AG08396 (cell line): ENCODE measurements at places on chromosomes 1 and 21.

GRCh38 chr1:226447932-226448665, 40.2 kb upstream of the PARP1 start:
- DNase-seq = no peak

GRCh38 chr1:217191441-217191840, 439.4 kb downstream of the GPATCH2 start:
- no peak for DNase-seq

- DNase-seq = no peak
Measured at GRCh38 chr1:4093856-4094565, 193.9 kb upstream of the C1orf174 start.

DNA sequence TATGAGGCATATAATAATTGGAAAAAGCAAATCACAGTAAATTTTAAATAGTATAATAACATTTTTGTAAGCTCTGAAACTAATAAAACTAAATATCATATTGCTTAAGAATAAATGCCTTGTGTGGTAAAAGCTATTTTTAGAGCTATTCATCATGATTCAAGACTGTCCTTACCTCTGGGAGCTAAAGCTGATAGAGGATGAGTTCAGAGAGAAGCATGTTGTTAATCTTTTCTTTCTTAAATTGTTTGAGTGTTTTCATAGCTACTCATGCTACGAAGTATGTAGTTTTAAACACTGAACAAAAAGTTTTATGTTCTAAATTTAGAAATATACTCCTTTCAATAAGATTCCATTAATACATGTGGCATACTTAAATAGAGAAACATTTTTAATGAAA, 30.5 kb downstream of the IFI16 start:
- peak; percentile 46 for DNase-seq

DNA sequence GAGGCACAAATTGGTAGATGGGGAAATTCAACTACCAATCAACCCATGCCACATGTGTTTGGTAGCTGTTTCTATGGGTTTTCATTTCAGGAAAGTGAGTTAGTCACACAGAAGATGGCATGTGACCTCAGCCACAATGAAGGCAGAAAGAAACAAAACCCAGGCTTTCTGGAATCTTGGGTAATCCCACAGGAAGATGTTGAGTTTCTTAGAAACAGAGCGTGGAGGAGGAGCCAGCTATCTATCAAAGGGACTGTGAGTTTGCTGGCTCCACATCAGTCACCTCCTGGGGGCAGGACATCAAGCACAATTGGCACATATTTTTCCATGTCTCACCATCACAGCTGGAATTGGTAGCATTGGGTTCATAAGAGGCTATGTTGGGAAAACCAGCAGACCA, 188.9 kb upstream of the PLXNA2 start:
- DNase-seq = no peak

GRCh38 chr1:53122961-53123413, 19.5 kb downstream of the SLC1A7 start:
- DNase-seq = no peak

DNA sequence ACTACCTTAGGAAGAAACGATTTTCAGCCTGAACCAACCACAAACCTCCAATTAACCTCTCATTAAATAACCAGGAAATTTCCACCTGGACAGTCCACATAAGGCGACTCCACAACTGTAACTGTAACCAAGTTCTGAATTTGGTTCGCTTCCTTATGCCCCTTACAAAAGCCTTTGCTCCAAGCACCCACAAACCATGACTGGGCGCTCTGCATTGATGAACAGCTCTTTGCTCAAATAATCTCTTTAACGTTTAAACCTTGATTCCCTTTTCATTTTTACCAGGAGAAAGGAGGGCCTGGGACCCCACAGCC, 38.2 kb upstream of the ZNF124 start:
- peak; percentile 14 for DNase-seq

- no peak for DNase-seq
Measured at GRCh38 chr1:109481646-109482045, 2.1 kb upstream of the ATXN7L2 start.

DNA sequence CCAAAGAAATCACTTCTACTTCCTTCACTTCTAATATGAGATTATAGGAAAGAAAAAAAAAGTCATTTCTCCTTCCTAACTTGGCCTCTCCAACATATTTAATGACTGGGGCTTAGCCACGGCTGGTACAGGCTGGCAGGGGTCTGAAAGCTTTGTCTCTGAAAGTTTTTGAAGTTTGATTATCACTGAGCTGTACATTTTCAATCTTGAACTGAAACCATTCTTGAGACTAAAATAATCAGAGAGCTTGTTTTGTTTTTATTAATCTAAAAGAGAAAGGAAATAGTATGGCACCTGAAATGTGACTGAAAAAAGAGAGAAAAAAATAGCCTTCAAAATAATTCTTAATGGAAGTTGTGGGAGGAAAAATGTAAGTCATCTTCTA, 3.8 kb upstream of the KRTAP19-8 start:
- no peak for DNase-seq

GRCh38 chr1:96409087-96409486, 312.5 kb upstream of the PTBP2 start:
- no peak for DNase-seq
